ENCODE measurements at places on chromosomes 7 and 10.

- no peak for DNase-seq
Measured at GRCh38 chr7:44898039-44898438, 12.7 kb upstream of the PURB start.

GRCh38 chr10:97195706-97196222, 10.0 kb upstream of the SLIT1 start:
- no peak for DNase-seq

GRCh38 chr10:93954299-93954698, 39.4 kb upstream of the PLCE1 start:
- DNase-seq = no peak

GRCh38 chr7:92586403-92586802, 3.8 kb downstream of the FAM133B start:
- no peak for DNase-seq

DNA sequence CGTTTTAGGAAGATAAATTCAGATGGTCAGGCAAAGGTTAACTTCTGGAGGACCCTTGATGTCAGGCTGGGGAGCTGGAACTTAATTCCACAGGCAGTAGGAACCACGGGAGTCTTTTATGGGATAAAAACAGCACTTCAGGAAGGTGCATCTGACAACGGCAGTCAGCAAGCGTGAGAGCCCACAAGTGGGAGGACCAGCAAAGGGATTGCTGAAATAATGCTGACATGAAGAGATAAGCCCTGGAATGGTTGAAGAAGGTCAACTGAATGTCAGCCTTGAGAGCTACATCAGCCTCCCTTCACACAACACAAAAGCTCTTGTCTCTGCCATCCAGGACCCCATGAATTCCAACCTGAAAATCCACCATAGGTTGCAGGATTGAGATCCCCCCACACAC, 138.8 kb downstream of the SORCS1 start:
- no peak for DNase-seq

DNA sequence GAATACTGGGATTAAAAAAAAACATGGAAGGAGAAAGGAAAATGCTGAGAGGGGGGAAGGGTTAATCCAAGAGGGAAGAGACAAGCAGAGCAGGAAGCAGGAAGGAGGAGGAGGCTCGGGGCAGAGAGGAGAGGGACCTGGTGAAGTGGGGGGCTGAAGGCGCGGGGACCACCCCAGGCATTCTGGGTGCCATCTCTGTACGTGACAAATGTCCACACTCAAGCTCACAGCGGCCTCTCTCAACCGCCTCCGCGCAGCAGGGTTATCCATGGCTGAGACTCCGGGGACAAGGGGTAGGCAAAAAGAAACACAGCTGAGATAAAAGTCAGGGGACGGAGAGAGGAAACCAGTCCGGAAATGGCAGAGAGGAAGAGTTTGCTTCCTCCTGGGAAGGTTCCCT, 33.9 kb downstream of the EN2 start:
- DNase-seq = no peak

DNA sequence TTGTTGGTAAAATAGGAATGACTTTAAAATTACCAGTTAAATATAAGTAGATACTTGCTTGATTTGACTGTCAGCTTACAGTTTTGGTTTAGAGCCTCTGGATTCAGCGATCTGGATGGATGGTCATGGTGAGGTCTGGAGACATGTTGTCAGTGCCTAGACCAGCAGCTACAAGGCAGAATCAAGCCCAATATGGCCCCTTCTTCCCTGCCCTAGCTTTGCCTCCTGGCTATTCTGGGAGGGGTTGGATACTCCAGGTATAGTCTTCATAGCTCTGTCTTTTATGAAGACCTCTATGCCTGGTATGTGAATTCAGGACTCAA, 166.5 kb upstream of the VIPR2 start:
- no peak for DNase-seq

GRCh38 chr10:27440478-27440877, 63.6 kb upstream of the RAB18 start:
- DNase-seq = no peak

GRCh38 chr7:122402235-122402634, 97.7 kb upstream of the FEZF1 start:
- DNase-seq = peak; percentile 22

- no peak for DNase-seq
Measured at GRCh38 chr7:46387646-46388045, 466.6 kb upstream of the IGFBP3 start.

DNA sequence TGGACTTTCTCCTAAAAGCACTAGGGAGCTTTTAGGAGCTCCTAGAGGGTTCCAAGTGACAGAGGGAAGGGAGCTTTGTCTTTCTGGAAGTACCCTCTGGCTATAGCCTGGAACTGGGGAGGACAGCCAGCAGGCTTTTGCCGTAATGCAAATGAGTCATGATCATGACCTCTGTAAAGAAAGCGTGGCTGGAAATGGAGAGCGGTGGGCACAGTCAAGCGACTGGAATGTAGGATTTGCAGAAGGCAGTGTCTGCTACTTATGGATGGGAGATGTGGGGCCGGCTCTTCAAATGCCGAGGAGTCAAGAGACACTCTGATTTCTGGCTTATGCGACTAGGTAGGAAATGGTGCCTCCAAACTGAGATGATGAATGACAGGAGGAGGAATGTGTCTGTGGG, 34.6 kb upstream of the PLPP4 start:
- DNase-seq = no peak

GRCh38 chr10:81894616-81895015, 19.6 kb downstream of the NRG3 start:
- DNase-seq = no peak

DNA sequence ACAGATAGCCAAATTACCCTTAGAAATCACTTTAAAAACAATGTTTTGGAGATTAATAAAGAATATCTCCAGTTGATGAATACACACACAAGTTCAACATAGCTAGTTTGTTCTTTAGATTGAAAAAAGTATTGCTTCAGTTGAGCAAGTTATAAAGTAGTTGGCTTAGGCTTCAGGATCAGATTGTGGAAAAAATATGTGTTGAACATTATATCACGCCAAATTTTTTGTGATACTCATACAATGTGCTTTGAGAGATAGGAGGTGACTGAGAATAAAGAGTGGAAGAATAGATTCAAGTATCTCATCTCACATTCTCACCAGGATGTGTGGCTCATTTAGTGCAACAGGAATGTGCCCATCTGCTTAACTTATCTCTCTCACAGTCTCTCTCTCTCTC, 553.3 kb downstream of the HTR7 start:
- DNase-seq = no peak

DNA sequence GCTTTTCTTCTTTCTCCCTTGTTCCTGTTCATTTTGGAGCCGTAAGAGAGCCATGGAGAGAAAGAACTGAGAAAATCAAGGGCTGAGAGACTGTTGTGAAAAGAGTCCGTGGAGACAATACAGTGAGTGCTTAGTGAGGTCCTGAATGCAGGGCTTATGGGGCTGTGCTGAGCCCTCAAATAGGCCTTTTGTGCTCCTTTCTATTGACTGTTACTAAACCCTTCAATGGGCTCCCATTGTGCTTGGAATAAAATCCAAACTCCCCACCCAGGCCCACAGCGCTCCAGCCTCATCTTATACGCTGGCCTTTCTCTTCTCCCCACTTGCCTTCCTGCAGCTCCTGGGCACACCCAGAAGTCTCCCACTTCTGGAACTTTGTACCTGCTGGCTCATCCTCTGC, 243.1 kb upstream of the HABP2 start:
- no peak for DNase-seq

- DNase-seq = no peak
Measured at GRCh38 chr7:80671744-80672143, 33.3 kb downstream of the CD36 start.

DNA sequence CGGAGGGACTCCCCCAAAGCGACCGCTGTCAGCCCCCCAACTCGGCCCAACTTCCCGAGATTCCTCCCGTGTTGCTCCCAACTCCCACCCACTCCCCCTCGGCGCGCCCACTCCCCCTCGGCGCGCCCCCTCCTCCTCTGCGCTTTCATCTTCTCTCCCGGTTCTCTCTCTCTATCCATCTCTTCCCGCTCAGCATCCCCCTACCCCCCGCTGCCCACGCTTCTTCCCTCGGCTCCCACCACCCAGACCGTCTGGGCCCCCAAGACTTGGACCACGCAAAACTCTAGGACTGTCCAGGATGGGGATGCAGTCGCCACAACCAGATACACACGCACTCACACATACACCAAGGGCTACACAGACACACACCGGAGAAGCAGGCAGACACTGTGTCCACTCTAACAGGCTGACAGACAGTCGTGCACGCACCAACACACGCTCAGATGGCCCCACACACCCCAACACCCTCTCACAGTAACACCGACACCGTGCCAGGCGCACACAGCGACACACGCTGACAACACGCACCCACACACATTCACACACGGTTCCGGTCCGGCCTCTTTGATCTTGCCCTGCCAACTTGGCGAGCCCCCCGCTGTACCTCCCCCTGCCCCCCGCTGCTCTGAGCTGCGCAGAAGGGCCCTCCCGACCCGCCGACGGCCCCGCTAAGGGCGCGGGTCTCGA, 1.1 kb downstream of the GRID1 start:
- no peak for DNase-seq

DNA sequence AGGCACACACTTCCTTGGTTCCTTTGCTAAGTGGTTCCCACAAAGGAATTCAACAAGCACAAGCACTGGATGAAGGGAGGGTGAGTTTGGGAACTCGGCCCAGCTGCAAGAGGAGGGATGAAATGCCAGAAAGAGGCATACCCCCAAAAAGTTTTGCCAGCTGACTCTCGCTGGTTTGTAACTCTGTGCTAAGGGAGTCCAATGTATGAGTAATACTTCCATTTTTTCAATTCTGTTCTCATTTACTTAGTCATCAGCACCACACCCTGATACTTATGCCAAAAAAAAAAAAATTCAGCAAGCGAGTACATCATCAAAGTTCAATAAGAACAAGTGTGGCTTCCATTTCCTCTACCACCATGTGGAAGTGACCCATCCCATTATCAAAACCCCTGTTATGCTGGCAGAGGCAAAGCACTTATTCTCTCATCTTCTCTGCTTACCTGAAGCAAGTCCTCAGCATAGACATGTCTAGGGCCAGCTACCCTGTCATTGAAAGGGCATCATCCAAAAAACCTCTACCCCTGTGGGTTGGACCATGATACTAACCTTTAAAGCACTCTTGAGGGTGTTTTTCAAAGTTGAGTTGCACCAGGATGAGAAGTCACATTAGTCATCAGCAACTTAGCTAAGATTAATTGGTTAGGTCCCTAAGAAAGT, 6.9 kb upstream of the HYCC1 start:
- DNase-seq = no peak

DNA sequence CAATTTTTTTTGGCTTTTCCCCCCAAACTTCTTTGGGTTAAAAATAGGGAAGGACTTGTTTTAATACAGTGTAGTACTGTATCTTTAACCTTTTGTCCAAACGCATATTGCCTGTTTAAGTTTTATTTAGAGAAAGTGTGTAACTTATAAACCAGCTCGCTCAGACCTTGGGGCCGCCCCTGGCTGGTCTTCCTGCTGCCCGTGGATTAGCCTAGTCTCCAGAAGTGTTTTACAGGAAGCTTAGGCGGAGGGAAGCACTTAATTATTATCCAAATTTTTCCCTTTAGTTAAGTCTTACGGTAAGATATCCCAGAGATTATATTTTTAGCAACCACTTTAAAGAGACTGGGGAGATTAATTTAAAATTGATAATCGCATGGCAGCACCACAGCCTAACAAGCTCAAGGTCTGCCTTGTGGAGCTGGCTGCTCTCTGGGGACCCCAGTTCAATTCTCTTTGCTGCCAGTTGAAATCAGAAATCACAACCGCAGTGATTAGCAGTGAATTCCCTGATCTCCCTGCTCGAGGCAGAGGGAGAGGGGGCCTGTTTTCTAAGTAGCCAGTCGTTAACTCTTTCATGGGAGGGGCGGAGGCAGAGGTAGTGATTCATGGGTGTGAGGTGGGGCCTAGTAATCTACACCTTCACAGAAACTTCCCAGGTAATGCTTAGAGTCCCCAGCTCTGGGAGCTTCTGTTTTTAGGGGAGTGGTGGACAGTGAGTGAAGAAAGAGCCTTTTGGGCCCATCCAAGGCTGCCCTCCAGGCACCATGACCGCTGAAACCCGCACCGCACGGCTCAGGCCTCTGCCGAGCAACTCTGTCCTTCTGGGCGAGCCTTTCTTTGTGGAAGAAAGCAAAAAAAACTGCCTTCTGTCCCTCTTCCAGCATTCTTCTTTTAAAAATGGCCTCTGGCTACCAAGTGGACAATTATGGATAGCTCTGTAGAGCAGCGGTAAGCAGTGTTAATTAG, 548.7 kb upstream of the GALNT17 start:
- DNase-seq = peak; percentile 61

DNA sequence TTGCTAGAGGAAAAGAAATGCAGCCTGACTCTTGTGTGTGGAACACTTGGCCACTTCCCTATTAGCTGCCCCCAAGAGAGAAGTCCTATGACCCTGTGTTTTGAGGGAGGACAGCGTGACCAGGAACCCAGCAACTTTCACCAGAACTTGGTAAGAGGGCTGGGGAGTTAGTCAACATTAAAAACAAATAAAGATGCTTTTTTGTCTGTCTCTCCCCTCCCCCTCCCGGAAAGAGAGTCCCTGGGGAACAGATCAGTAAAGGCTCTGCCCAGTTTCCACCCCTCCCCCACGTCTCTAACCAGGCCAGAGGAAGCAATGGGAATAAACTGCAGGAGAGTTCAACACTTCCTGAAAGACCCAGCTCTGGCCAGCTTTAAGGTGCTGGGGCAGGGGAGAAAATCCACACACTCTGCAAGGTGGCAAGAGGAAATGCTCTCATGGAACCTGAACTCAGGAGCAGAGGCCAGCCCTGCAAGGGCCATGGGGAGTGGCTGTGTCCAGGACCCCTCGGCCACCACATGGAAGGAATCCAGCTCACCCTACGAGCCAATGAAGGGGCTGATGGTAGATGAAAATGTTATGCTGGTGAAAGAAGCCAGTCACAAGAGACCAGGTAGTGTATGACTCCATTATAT, 21.5 kb downstream of the SH3PXD2A start:
- DNase-seq = peak; percentile 63

GRCh38 chr7:50595491-50596102, 30.4 kb upstream of the DDC start:
- peak; percentile 56 for DNase-seq

GRCh38 chr7:108716783-108717182, 147.1 kb downstream of the DNAJB9 start:
- DNase-seq = no peak

- DNase-seq = no peak
Measured at GRCh38 chr10:27569946-27570345, 65.8 kb downstream of the RAB18 start.

DNA sequence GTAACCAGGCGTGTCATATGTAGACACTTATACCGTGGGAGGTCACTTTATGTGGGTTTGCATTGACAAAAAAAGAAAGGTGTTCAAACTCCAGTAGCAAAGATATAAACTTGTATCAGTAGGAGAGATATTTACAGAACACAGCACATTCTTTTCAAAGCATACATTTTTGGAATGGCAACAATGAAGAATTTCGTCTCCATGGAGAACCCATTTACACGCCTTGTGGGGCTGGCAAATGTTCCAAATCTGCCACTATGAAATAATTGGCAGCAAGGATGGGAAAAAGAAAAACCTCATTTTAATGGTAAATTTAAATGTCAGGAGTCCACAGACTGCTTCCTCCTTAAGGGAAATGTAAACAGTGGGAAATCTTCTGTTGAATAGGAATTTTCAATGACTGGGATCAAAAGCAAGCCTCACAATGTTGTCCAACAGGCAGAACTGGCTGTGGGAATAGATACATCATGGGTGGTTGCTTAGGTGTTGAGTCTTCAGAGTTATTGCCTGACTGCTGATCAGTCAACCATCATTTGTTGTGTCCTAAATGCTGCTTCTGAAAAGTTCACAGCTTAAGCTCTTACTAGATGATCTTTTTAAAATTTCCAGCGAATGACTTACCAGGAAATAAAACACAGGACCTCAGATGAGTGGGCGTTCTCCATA, 256.6 kb upstream of the SEMA3C start:
- peak; percentile 7 for DNase-seq

All from iPS-NIHi11 (cell line).